ENCODE measurements at places on chromosomes 5 and 9.

DNA sequence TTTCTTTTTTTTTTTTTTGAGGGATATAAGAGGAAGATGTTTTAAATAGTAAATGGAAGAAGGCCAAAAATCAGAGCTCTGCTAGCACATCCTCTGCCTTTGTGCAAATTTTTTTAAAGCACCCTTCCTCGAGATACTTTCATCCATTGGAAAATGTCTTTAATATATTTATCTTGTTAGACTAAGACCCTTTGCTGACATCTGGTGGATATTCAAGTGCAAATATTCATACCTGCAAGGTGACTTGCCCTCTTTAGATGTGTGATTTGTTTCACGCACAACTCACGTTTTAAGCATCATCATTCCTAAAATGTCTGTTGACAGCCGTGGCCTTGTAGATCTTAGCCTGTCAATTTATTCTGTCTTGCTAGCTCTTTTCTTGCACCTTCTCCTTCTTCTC is 258.5 kb downstream of the AGTPBP1 start:
- no peak for DNase-seq

DNA sequence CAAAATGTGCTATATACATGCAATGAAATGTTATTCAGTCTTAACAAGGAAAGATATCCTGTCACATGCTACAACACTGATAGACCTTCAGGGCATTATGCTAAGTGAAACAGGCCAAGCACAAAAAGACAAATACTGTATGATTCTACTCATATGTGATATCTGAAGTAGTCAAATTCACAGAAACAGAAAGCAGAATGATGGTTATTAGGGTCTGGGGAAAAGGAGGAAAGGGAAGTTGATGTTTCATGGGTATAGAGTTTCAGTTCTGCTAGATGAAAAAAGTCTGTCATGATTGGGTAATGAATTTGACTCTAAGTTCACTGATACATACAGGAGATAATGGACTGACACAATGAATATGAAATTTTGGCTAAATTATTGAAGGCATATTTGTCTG is 11.2 kb upstream of the RIC1 start:
- DNase-seq: no peak

DNA sequence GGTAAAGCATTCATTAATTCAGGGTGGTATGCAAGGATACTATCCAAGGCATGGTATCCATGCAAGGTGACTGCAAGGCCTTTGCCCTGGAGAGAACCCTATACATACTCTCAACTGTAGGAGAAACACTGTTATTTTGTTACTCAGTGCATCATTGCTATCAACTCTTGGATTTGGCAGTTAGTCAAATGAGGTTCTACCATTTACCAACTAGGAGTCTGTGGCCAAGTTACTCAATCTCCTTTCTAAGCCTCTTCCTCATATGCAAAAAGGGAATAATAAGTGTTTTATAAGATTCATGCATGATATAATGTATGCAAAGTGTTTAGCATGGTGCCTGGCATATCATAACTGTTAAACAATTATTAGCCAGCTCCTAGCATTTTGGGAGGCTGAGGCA is 4.0 kb downstream of the PCDHGC3 start:
- no peak for DNase-seq

GRCh38 chr9:26261503-26262330 is 583.5 kb upstream of the TUSC1 start:
- no peak for DNase-seq

GRCh38 chr9:4887556-4887955 is 94.8 kb downstream of the RCL1 start:
- DNase-seq: no peak

DNA sequence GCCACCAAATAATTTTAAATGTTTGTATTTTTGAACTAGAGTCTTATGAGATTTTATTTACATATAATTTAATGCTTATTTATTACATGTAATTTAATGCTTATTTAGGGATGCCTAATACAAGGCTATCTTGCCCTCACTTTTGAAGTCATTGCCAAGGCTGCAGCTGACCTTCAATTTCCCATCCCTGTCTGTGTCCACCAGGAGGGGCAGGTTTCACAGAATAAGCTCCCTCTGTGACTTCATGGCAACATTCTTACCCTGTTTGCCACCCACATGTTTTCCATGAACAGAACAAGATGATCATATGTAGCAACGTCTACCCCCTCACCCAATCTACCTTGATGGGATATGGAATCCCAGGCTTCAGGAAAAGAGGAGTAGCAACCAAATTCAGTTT is 27.0 kb downstream of the C5 start:
- no peak for DNase-seq

DNA sequence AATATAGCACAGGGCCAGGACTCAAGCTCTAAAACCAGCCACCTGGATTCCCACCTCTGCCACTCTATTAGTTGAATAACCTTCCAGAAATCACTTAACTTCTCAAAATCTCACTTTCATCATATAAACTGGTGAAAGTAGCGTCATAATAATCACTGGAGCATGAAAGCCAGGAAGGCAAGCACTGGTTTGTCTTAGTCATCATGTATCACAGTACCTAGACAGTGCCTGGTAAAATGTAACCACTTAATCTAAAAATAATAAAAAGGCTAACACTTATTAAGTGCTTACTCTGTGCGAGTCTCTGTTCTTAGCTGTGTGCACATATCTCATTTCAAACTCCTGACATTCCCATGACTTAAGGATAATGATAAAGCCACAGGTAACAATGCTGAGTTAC is 109.4 kb downstream of the ASTN2 start:
- no peak for DNase-seq

DNA sequence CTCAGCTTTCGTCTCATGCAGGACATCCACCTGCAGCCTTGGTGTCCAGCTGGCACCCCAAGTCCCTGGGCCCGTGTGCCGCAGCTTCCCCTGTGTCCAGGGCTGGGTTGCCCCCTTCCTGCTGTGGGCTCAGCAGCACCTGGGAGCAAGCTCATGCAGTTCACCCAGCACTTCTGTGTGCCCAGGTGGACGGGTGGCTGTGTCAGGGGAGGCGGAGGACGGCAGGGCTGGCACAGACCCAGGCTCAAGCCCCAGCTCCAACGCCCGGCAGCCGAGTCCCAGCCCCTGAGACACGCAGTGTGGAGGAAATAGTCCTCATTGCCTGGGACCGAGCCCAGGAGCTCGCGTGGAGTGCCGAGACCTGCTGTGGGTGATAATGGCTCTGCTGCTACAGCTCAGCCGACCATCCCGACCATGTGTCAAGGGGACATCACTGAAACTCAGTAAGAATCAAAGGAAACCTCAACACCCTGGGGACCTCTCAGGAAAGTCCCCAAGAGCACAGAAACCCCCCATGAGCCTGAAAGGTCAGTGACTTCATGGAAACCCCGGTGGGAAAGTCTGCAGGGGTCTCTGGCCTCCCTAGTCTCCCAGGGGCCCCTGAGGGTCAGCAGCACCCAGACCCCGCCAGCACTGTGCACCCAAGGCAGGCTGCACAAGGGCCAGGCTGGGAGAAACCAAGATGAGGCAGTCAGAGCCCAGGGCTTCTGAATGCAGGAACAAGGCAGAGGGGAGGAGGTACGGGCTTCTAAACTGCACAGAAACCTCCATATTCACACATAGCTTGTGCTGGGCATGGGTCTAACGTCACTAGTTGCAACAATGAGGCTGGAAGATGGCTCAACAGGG is 38.8 kb downstream of the LPCAT1 start:
- DNase-seq: no peak

- no peak for DNase-seq
These were observed 20.9 kb downstream of the BRD9 start for GRCh38 chr5:871596-872298.

GRCh38 chr5:180049185-180049548 is 22.4 kb downstream of the RNF130 start:
- no peak for DNase-seq

DNA sequence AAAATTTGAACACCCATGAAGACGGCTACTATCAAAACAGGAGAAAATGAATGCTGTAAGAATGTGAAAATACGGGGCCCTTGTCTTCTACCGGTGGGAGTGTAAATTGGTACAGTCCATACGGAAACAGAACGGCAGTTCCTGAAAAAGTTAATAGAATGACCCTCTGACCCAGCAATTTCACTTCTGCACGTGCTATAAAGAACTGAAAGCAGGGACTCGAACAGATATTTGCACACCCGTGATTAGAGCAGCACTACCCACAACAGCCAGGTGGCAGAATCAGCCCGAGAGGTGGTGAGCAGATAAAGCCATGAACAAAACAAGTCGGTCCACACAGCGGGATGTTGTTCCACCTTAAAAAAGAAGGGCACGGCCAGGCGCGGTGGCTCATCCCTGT is 22.6 kb upstream of the SLC12A7 start:
- no peak for DNase-seq

GRCh38 chr5:163915481-163915961 is 410.1 kb downstream of the MAT2B start:
- DNase-seq: no peak

DNA sequence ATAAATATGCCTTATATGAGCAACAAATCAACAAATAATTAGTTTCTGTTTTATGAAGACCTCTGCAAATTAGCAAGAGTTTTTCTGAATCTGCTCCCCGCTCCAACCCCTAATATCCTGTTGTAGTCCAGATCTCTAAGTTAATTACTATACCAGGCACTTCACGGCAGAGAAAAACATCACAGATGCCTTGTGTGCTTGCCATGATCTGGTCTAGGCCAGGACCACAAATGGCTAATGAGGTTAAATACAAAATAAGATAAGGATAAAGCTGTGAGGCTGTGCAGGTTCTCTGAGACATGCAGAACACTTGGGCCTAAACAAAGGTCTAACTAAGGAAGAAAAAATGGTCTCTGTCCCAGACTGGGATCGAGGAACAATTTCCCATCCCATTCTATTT is 150.8 kb downstream of the SLIT3 start:
- no peak for DNase-seq

DNA sequence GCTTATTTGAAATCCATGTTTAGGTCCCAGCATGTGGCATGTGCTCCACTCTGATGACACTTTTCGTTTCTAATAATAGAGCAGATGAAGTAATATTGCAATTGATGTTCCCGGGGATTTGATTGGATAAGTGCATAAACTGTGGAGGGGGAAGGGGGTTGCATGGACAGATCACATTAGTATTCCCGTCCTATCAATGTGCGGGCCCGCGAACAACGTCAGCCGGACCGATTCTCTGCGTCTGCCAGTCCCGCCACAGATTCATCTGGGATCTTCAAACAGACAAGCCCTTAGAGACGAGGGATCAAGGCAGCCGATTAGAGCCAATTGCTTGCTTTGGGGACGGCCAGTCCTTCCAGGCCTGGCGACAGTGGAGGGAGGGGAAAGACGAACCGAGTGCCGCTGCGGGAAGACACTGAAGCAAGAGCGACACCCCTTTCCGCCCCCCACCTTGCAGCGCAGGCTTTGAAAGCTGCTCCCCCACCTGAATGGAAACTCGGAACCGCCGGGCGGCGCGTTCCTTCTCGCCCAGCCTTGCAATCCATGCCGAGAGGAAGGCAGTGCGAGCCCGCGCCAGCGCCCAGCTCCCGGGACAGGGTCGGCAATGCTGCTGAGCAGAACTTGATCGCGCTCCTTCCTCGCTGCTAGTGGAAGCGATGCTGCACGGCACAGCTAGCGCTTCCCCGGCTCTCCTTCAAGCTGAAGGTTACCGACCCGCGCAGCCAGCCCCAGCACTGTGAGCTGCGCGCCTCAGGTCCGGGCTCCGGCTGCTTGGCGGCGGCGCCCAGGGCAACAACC is at the start of gene RGS7BP:
Gene RGS7BP, plus strand, starts transcription at position 247 of the 798 bp plus-strand sequence. CDS start 610 bp downstream, outside the sequence.
- DNase-seq: peak; percentile 64

GRCh38 chr9:91711755-91712601 is 238.1 kb downstream of the ROR2 start:
- DNase-seq: no peak

GRCh38 chr5:172527559-172527958 is 73.2 kb upstream of the SH3PXD2B start:
- no peak for DNase-seq

DNA sequence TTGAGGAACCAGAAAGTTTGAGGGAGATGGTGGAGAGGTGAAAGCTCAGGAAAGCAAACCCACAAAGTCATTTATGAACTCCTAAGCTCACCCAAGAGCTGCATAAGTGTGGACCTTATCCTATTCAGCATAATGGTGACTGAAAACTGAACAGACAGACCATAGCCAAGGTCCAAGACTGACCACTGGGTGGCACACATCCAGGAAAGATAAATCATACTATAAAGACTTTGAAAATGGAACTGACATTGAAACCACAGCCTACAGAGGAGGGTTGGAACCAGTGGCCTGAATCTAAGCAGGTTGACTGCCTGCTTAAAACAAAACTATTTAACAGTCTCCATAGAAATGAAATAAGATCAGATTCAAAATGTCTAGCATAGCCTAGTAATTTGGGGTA is 121.0 kb upstream of the RGS7BP start:
- no peak for DNase-seq

DNA sequence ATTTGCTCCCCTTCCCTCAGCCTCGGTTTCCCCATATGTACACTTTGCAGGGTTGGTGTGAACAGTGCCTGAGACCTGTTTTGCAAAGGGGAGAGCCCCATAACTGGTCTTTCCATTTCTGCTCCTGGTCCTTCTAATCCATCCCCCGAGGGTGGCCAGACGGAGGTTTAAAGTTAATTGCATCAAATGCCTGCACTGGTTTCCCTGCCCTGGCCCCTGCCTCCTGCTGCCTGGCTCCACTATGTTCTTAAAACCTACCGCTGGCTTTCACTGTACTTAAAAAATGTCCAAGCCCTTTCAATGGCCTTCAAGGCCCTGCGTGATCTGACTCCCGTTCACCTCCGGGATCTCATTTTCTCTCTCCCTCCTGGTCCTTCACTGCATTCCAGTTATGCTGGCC is 183.0 kb downstream of the RGS3 start:
- DNase-seq: no peak

DNA sequence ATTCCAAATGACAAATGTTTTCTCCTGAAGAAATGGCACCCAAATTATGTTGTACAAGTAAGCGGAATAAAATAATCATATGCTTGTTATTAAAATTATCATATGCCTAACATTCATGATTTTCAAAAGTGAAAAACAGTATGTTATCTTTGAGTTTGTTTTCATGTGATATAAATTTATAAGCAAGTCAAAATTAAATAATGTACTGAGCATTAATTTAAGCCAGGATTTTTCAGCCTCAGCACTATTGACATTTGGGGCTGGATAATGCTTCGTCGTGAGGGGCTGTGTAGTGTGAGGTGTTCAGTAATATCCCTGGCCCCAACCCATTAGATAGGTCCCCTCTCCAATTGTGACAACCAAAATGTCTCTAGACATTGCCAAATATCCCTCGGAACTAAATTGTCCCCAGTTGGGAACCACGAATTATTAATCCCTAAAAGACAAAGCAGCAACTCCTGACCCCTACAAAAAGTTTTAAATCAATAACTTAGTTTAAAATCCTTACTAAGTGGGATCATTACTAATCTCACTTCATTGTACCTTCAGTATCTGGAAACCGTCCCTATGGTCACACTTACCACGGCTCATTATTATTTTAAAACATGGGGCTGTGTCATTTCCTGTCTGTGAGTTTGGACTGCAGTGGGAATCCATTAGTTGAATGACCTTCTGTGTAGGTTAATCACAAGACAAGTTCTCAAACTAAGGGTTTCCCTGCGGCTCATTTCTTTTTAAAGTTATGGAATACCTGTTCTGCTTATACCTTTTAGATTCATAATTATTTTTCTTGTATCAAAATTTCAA is 1.3 kb upstream of the NNT start:
- no peak for DNase-seq

Data from neuronal stem cell (in vitro differentiated cells).